ENCODE measurements at places on chromosomes 7 and 10. TPM values are rescaled to one million over a fixed set of nuclear protein-coding genes. Genes with fewer than 3 reads are reported as not detected.

The TWIST1 gene
- total RNA-seq: not detected

The PPP1R17 gene
- total RNA-seq: not detected

The ABLIM1 gene
- 128 TPM for total RNA-seq

The CRPPA gene
- 2.9 TPM for total RNA-seq

The FAM180A gene
- not detected for total RNA-seq

The GPAM gene
- total RNA-seq: 8.2 TPM

The PDK4 gene
- total RNA-seq: 2.5 TPM
